ENCODE measurements at places on chromosomes 11 and 22. TPM values are rescaled to one million over a fixed set of nuclear protein-coding genes. Genes with fewer than 3 reads are reported as not detected.

EXPH5 gene
- total RNA-seq: under 0.01 TPM

HEPN1 gene
- not detected for total RNA-seq

MRGPRE gene
- not detected for total RNA-seq

NAALAD2 gene
- 2.4 TPM for total RNA-seq

CEP126 gene
- total RNA-seq: 1.8 TPM

TBX10 gene
- total RNA-seq: not detected

SAA4 gene
- total RNA-seq: not detected

ROBO4 gene
- not detected for total RNA-seq

SLC25A18 gene
- 2.2 TPM for total RNA-seq

TIGD3 gene
- total RNA-seq: under 0.01 TPM

KRTAP5-7 gene
- under 0.01 TPM for total RNA-seq

B4GALNT4 gene
- 10.5 TPM for total RNA-seq

CASP5 gene
- not detected for total RNA-seq

UBQLN3 gene
- total RNA-seq: not detected

GVQW3 gene
- 4.2 TPM for total RNA-seq

Data from melanocyte of skin (primary cell).